ENCODE measurements at places on chromosomes 4 and X. TPM values are rescaled to one million over a fixed set of nuclear protein-coding genes. Genes with fewer than 3 reads are reported as not detected.

The ZMYM3 gene
- total RNA-seq: 10.4 TPM

The SGCB gene
- total RNA-seq: 34.4 TPM

The C4orf50 gene
- not detected for total RNA-seq

The C1QTNF7 gene
- not detected for total RNA-seq

The NPY2R gene
- total RNA-seq: not detected

The ARSJ gene
- total RNA-seq: 64.5 TPM

The AMTN gene
- 0.09 TPM for total RNA-seq

The OSTC gene
- total RNA-seq: 263 TPM

The F8A3 gene
- total RNA-seq: 1.3 TPM

The S100G gene
- not detected for total RNA-seq

The VEGFD gene
- total RNA-seq: 0.09 TPM

The MAB21L2 gene
- not detected for total RNA-seq

The PAGE1 gene
- not detected for total RNA-seq

The CLGN gene
- 0.09 TPM for total RNA-seq

The KDR gene
- total RNA-seq: 144 TPM

The RPS6KA6 gene
- 0.19 TPM for total RNA-seq

The UBA1 gene
- 125 TPM for total RNA-seq

The ANXA10 gene
- total RNA-seq: 0.85 TPM

The MTNR1A gene
- not detected for total RNA-seq

The LIMCH1 gene
- 17.9 TPM for total RNA-seq

The NPFFR2 gene
- 0.66 TPM for total RNA-seq
